Esophagus muscularis mucosa (tissue), 4 donors: ENCODE measurements at places on chromosomes 1 and 21.

- no peak for DNase-seq
Measured at GRCh38 chr1:9183898-9184297, 50.7 kb upstream of the H6PD start.

GRCh38 chr1:58852731-58853485, 69.1 kb upstream of the JUN start:
- DNase-seq, result no peak

DNA sequence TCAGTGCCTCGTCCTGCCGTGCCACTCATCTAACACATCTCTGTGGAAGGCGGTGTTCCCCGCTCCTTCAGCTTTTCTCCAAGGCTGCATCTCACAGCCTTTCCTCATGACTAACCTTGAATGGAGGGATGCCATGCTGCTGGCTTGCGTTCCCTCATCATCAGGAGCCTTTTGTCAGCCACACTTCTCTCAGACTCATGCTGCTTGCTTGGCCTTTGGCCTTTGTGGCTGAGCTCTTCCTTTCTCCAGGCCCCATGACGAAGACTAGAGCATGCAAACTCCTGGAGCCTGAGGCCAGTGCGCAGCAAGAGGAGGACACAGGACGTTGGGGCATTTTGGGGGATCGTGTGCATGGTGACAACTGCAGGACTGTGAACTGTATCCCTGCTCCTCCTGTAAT, 70.8 kb downstream of the SYT2 start:
- no peak for DNase-seq

DNA sequence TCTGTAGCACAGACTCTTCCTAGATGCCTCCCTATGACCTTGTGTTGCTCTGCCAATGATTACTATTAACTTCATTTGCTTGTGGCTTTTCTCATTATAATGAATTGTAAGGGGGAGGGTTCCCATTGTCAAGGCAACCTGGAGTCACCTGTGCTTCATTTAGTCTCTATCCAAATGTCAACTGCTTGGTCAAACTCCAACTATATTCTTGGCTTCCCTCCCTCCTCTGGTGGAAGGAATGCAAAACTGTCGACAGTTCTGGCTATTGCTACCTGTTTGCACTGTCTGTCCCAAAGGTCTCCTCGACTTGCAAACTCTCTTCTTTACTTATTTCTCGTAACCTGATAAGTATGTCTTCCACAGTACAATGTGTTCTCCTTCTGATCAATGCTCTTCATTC, 100.3 kb downstream of the CACNA1E start:
- DNase-seq, result no peak

DNA sequence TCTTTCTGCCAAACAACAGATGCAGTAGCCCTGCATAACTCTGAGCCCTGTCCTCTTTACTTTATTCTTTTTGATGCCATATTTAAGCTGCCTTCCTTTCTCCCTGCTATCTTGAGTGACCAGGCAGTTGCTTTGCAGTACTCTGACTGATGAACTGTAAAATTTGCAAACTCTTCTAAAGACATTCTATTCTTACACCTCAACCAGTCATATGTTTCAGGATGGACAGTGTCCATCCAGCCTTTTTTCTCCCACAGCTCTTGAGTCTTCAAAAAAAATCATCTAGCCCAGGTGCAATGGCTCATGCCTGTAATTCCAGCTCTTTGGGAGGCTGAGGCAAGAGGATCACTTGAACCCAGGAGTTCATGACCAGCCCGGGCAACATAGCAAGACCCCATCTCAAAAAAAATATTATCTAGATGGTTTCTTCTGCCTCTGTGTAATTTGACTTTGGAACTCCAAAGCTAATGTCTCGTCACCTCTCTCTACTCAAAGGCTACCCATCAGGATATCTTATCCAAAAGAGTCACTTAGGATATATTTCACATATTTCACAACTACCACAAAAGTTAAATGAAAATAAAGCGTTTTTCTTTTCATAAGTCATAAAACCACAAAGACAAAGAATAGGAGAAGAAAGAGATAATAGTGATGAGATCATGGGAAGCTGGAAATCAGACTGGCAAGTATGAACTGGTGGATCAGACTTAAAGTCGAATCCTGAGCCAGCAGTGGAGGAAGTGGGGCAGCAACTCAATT, 54.6 kb upstream of the IPO9 start:
- DNase-seq, result no peak

DNA sequence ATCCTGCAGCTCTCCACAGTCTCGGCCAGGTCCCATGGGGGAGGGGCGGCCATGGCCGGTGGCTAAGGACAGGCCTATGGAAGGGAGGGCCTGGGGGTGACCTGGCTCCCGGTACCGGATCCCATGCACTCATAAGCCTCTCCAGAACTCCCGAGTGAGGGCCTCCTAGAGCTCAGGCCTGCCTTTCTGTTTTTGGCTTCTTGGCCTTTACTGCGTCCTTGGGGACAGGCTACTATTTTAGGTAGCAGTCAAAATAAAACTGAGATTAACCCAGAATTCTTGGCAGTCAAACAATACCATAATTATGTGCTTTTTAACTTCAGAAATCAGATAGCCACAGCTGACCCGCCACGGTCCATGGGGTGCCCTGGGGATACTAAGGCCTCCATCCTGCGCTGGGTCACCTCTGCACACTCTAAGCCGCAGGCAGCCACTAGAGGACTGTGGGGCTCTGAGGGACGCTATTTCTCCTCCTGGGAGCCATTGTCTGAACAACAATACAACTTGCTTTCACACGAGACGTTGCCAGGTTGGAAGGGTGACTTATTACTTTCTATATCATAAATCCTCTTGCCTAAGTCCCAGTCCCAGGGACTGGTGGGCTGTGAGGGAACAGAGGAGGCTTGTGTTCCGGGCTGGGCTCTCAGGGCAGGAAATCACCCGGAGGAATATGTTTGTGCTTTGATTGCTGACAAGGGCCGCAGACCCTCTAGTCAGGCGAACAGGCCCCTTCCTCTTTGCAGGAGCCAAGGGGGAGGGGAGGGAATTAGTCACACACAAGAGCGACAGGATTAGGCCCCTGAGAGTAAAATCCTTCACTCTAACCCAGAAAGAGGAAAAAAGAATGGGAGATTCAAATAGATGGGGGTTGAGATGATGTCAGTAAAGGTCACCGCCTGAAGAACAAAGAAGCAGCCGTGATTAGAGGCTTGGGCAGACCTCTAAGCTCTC, 40.7 kb upstream of the BCAR3 start:
- no peak for DNase-seq

- DNase-seq, result no peak
Measured at GRCh38 chr21:33128538-33128937, 58.6 kb downstream of the OLIG1 start.

DNA sequence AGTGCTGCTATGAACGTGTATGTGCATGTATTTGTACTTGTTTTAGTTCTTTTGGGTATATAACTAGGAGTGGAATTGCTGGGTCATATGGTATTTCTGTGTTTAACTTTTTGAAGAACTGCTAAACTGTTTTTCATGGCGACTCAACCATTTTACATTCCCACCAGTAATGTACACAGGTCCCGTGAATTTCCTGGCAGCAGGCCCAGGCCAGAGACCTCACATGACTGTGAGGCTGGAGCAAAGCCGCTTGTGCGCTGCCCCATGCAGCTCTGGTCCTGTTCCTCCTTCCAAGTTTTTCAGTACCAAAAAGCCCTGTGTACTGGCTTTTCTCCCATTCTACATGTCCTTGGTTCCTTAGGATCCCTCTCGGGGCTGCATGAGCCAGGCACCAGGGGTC, 29.6 kb downstream of the ACOT11 start:
- DNase-seq, result no peak

DNA sequence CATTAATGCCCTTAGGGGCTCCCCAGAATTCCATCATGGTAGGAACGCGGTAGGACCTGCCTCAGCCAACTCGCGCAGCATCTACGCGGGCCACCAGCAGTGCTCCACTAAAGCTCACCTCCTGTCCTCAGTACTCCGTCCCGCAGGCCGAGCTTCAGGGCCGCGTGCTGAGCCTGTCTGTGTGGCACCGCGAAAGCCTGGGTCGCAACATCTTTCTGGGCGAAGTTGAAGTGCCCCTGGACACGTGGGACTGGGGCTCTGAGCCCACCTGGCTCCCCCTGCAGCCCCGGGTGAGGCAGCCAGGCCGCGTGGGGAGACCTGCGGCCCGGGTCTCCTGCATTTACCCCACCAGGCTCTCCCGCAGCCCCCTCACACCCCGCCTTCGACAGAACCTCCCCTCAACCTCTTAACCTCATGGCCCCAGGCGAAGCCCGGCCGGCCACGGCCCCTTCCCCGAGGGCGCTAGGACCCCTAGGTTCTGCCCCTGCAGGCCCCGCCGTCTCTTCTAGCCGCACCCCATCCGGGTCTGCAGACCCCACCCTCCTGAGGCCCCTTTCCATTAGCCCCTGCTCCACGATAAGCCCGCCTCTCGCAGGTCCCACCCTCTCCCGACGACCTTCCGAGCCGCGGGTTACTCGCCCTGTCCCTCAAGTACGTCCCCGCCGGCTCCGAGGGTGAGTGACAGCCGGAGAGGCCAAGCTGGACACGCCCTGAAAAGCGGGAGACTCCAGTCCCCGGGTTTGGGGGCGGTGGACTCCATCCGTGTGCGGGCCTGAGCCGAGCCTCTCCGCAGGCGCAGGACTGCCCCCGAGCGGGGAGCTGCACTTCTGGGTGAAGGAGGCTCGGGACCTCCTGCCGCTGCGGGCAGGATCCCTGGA, 9.1 kb downstream of the SYTL1 start:
- no peak for DNase-seq

GRCh38 chr21:14585122-14585521, 39.0 kb upstream of the SAMSN1 start:
- DNase-seq, result no peak

DNA sequence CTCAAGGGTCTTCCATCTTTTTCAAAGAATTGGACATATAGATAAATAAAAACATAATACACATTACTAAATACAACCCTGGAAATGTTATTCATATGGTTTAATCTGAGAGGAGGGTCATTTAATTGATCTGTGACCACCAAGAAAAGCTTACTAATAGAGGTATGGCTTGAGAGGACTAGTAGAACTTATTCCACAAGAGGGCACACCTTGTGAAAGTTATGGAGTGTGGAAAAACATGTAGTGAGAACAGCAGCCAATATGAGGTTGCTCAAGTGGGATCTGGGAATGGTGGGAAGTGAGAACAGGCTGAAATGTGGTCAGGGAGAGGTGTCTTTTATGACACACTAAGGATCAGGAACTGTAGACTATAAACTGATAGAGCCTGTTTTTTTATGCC, 973.5 kb upstream of the B3GALT2 start:
- no peak for DNase-seq

- DNase-seq, result no peak
Measured at GRCh38 chr21:43623588-43623987, 35.7 kb downstream of the HSF2BP start.

GRCh38 chr1:151892190-151892589, 17.1 kb downstream of the THEM4 start:
- no peak for DNase-seq

DNA sequence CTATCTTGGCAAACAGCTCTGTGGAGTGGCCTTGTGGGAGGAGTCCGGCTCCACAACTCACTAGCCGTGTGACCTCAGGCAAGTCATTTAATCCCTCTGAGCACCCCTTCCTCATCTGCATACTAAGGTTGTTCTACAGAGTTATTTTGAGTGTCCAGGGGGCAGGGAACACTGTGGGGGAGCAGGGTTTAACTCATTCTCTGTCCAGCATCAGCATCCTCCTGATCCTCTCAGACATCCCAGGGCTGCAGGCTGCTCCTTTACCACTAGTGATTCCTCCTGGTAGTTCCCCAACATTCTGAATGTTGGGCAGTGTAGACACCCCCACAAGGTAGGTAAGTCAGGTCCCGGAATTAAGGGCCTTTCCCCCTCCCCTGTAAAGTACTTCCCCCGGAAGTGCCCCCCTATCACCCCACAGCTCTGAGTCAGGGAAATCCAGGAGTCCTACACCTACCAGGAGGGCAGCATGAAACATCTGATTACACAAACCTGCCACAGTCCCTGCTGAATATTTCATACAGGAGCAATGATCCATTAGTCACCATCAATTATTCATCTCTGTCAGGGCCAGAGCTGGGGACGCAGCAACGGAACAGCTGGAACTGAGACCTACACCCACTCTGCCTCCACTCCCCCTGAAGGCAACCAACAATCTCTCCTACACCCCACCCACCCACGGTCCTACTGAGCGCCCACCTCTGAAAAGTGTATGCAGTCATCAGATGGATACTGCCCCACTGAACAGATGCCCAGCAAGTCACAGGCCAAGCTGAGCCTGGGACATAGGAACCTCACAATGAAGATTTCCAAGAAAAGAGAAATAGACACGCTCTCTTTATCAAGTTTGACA, 20.5 kb downstream of the SYT2 start:
- no peak for DNase-seq

- no peak for DNase-seq
Measured at GRCh38 chr1:161114556-161114955, 3.3 kb downstream of the PFDN2 start.

GRCh38 chr1:210081494-210081893, 143.5 kb downstream of the SYT14 start:
- no peak for DNase-seq

DNA sequence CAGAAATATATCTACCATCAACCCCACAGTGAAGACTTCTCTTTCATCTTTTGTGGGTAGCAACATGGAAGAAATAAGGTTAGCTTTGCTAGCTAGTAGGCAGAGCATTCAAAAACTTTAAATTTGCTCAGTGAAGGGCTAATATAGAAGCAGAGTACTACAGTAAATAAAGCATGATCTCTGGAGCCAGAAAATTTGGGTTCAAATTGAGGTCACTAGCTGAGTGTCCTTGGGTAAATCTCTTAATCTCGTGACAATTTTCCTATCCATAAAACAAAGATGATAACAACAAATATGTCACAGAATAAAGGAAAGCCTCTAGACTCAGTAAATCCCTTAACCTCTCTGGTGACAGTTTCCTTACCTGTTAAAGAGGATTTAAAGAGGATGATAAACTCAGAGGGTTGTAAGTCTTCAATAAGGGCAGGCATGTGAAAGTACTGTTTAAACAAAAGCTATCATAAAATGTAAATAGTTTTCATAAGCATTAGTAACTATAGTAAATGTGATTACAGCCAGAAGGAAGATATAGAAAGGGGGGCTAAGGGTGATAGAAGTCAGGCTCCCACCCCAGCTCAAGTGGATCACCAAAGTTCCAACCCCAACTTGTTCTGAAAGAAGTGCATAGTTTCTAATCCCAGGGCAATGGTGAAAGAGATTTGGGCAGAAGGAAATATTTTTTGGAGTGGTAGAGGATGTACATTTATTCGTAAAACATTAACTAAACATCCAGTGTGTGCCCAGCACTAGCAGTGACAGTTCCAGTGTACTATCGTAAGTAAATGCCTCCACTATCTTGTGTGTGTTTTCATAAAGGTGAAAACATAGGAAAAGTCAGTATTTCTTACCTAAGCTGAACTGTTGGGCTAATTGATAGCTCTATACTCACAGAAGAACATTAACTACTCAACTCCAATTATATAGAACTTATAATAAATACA, 24.8 kb downstream of the TM2D1 start:
- DNase-seq, result no peak
